ENCODE measurements at places on chromosomes 5 and 9.

DNA sequence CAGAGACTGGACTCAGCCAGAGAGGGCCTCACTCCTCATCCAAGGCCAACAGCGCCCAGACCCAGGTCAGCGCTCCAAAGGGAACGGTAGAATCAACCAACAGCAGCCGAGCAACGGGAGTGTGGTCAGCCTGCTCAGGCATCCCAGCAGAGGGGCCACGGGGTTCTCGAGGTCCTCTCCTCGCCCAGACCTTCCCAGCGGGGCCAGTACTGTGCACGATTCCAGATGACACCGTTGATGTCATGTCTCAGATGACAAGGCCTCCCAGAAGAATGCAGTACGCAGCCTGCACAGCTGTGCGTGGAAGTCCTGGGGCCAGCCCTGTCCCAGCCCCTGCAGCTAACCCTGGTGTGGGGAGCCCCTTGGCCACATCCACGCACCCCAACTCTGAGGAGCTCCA is 141.0 kb upstream of the PPP1R26 start:
- DNase-seq: no peak

GRCh38 chr5:180289433-180289832 is 2.5 kb downstream of the MAPK9 start:
- DNase-seq: no peak

DNA sequence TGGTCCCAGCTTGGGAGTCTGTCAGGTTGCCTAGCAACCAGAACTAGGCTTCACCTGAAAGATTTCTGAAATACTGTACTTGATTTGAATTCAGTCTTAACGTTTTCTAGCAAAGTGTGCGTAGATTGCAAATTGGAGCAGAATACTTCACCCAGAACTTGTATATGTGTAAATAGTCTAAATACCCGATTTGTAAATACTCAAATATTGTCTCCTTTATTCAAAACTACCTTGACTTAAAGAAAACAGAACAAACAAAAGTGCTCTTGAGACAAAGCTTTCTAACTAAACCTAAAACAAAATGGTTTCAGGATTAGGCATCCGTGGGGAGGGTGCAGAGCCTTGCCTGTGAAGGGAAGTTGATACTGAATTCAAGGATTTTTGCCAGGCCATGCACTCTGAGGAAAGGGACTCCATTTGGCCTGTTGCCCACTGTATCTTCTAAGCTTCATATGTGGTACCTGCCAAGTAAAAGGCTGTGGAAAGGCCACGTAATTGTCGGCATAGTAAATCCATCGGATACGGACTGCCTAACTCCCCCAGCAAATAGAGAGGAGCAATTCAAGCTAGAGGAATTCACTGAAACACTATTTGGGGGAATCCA is 744 bp upstream of the HMGCS1 start:
- no peak for DNase-seq

- DNase-seq: no peak
These were observed 79.6 kb downstream of the PHAX start for GRCh38 chr5:126680191-126680817.
